ENCODE measurements at places on chromosomes 7 and 10.
A peak's percentile ranks its signal among the peaks of the same experiment; 100 is the strongest.

DNA sequence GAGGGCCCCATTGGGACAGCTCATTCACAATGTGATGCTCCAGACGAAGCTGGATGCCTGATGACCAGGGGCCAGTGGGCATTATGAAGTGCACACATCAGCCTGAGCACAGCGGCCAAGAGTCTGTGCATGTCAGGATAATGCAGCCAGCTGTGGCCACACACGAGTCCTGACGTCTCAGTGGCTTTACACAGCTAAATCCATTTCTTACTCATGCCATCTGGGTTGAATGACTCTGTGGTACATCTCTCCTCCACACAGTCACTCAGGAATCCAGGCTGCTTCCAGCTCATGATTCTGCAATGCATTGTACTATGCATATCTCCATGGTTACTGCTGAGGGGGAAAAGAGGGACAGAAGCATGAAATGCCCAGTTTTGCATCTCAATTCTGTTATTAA is 123.6 kb downstream of the PRLHR start:
- no peak for DNase-seq

DNA sequence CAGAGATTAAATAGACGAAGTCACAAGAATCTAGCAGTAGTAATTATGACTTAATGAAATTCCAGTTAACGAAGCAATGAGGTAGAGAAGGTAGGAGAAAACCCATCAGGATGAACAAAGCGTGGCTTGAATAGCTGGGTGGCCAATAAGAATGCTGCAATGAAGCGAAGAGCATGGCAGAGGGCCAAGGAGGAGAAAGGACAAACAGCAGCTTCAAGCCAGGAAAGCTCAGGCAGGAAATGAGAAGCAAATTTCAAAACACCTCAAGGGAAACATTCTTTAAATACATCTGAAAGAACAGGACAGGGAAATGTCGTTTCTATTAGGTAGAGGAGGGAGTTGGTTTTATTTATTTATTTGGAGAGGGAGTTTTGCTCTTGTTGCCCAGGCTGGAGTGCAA is 122.5 kb downstream of the KIAA1217 start:
- DNase-seq, result no peak

GRCh38 chr10:114821293-114821914 is at the start of gene FHIP2A:
TSS of gene FHIP2A (plus strand) at chr10:114821780. CDS start at chr10:114822079, 299 bp downstream.
- peak; percentile 76 for DNase-seq

DNA sequence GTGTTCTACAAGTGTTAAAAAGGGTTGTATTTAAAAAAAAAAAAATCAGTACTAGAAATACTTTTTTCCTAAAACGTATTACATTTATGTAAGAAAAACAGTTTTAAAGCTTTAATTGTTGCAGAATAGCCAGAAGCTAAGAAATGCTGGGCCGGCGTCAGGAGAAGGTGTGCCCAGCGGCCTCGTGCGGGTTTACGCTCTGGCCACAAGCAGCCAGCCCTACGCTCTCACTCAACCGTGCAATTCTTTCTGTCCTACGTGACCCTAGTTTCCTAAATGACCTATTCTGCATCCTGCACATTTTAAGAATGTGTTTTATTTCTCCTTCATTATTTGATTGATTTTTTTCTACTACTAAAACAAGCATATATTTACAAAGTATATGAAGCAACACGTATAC is 279.7 kb upstream of the KLF14 start:
- DNase-seq, result no peak

GRCh38 chr7:7524121-7524520 is 11.6 kb downstream of the COL28A1 start:
- no peak for DNase-seq

DNA sequence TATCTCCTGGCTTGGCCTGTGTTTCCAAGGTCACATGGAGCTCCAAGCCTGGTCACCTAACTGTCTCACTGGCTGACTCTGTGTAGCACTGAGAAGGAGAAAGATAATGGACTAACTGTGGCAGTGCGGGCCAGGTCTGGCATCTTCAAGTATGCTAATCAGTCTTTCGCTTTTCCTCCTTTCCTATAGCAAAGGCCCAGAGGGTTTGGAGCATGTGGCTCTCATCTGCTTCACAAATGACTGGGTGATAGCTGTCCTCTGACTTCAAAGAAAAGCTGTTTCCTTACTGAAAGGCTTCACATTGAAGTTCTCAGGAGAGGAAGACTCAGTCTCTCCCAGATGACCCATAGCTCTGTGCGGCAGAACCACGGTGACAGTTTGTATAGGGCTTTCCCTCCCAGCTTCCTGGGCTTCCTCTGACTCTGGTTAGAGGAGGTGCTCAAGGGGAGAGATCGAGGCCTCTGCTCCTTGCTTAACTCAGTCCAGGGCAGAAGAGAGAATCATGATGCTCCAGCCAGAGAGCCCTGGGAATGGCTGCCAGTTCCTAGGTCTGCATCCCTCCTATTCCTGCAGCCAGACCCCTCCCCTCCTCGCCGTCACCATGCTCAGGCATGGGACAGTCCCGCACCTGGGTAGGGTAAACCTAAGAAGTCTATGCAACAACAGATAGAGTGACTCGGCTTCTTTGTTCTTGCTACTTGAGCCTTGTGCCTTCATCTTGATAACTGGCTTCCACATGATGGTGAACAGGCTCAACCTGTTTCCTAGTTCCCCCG is 72.3 kb downstream of the CCDC71L start:
- DNase-seq, result no peak

DNA sequence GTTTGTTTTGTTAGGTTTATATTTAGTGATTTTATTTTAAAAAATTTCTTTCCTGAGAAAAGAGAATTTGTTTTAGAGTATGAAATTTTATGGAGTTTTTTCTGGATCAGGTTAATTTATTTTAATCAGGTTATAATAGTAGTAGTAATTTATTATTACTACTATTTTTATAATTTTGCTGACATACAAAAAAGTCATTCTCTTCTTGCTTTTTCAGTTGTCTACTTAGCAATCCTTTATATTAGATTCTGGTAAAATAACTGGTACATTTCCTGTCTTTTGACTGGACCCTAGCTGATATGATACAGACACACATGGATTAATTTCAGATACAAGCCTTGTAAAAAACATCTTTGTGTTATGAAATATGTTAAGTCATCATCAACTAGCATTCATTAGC is 5.3 kb downstream of the CASD1 start:
- no peak for DNase-seq

DNA sequence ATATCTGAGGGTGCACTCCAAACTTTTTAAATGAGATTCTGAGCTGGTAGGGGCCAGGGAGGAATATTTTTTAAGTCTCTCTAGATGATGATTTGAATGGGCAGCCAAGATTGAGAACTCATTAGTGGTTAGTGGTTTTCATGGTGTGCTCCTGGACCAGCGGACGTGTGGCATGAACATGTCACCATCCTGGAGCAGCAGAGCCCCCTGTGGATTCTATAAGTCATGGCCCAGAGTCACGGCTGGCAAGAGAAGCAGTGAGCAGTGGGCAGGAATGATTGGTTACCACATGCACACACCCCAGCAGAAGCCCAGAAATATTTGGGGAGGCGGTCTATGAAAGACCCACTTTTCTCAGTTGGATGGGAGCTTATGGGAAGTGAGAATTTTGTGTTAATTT is 21.2 kb upstream of the UCN3 start:
- DNase-seq, result no peak

GRCh38 chr10:13911821-13912520 is 325.2 kb downstream of the PRPF18 start:
- no peak for DNase-seq

DNA sequence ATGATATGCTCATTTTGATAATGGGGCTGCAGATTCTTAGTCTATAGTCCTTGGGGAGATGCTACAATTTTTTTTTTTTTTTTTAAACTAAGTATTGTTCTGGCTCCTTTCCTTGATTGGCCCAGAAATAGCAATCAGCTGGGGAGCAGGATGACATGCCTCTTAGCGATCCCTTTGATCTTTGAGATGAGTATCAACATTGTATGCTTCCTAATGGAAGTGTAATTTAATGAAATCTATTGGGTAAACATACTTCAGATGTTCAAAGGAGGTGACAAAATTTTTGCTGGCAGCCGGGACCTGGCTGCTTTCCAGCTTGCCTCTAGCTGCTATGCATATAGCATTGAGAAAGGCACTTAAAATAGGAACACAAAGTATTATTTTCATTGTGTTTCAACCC is 43.5 kb downstream of the VTI1A start:
- no peak for DNase-seq

DNA sequence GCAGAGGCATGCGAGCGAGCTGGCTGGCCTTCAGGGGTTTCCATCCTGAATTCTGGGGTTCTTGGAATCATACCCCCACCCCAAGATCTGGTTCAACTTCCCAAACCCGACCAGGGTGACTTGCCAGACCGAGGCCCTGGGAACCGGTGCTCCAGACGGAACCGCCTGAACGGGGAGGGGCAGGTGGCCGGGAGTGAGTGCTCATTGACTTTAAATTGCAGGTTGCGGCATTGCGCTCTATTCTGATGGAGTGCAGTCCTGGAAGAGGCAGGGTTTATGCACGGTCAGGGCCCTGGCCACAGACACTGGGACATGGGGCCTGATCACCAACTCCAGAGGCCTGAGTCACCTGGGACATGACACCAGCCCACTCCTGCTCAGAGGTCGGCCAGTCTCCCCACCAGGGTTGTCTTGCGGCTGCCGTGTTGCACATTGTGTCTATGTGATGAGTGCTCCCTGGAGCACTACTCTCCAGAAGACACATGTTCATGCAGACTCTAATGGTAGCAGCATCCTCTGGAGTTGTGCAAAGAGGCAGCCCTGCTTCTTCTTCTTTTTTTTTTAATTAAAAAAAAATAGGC is 5.8 kb upstream of the DDIT4 start:
- DNase-seq, result no peak

- DNase-seq, result no peak
Measured at GRCh38 chr10:21171197-21171935, 274.3 kb upstream of the NEBL start.

GRCh38 chr7:17774716-17775288 is 165.5 kb downstream of the SNX13 start:
- no peak for DNase-seq

DNA sequence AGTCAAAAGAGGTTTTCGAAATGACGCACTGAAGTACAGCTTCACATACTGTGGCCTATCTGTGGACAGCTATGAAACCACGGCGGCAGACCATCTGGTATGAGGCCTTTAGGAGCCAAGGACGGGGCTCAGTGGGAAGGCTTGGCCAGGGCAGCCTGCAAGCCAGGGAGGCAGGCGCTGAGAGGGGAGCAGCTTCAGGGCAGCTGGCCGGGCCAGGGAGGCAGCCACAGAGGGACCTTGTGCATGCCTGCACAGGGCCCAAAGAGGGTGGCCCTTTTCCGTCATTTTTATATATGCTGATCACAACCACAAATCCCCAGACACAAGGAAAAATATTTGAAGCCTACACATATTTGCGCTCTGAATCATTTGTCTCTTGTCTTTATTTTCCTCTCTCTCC is 13.5 kb downstream of the CALD1 start:
- no peak for DNase-seq

DNA sequence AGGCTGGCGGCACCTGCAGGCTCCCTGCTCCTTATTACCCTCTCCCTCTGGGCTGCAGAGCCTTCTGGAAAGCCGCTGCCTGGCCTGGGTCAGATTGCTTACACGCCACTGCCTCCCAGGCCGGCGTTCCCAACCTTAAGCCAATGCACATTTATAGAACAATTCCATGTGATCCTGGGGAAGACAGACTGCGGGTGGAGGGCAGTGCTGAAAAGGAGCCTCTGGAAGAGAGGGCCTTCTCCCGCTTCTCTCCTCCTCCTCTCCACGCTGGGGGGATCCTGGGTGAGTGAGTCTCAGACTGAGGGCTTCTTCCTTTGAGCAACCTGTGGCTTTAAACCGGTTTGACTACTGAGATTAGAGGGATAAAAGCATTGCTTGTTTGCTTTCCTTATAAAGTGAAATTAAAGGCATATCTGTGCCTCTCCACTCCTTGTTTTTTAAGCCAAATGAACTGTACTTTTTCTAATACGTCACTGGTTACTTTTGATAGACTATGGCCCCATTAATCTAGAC is 5.5 kb downstream of the TACC2 start:
- no peak for DNase-seq

GRCh38 chr7:100472121-100472851 is 6.7 kb downstream of the TSC22D4 start:
- DNase-seq, result no peak

DNA sequence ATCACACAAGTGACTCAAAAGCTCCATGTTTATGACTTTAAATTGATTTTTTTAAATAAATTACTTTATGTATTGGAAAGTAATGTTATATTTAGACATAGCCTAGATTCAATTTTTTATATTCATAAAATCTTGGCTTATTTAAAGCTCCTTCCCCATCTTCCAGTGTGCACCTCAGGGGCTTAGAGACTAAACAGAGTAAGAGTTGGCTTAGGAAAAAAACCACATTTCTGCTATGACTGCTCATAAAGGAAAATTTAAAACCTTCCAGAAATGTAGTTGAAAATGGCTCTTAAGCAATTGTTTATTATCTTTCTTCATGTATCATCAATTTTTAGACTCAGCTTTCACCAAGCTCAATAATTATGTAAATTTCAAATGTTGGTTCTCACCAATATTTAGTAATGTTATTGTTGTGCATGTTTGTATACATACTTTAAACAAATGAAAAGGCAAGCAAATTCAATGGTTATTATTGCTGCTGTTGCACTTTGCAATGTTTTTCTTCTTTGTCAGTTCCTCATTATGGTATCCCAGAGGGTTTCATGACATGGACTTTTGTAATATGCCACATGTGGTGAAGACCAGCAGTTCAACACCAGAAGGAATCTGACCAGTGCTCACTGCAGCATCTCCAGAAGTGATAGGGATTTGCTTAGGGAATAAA is 700.1 kb upstream of the ANKRD30A start:
- no peak for DNase-seq

GRCh38 chr10:34792881-34793280 is 22.2 kb downstream of the PARD3 start:
- no peak for DNase-seq

DNA sequence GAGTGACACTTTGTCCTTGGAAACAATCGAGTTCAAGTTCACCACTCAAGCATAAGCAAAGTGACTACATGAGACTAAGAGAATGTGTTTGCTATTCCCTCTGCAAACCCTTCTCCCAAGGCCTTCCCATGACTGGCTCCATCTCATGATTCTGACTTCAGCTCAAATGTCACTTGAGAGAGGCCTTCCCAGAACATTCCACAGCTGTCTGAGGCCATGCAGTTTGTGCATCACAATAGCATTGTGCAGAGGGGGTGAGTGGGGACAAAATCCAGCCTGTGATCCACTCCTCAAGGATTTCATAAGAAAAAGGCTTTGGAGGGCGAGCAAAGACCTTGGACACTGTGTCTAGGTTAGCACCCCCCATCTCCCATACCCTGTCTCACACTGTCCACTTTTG is 6.9 kb upstream of the LRMDA start:
- DNase-seq, result no peak

DNA sequence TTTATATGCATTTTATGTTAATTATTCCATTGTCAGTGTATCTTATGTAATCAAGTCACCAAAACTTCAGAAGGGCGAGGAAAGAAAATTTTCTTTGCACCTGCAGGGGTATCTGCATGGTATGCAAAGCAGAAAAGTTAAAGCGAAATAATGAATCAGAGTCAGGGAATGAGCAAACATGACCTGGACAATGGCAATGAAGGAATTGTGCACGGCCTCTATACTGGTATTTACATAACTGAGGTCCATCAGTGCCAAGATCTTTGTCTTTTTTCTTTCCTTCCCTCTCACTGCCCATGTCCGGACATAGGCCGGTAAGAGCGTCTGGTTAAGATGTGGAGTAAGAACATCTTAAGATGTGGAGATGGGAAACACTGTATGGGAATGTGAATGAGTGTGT is 14.4 kb upstream of the AKR1C3 start:
- no peak for DNase-seq

Data from GM12891 (cell line).